ENCODE measurements at places on chromosomes 11 and 22.

GRCh38 chr22:38266120-38266519 is 6.7 kb downstream of the TMEM184B start:
- DNase-seq, result no peak

GRCh38 chr22:40210818-40211217 is 33.1 kb downstream of the TNRC6B start:
- DNase-seq, result no peak

DNA sequence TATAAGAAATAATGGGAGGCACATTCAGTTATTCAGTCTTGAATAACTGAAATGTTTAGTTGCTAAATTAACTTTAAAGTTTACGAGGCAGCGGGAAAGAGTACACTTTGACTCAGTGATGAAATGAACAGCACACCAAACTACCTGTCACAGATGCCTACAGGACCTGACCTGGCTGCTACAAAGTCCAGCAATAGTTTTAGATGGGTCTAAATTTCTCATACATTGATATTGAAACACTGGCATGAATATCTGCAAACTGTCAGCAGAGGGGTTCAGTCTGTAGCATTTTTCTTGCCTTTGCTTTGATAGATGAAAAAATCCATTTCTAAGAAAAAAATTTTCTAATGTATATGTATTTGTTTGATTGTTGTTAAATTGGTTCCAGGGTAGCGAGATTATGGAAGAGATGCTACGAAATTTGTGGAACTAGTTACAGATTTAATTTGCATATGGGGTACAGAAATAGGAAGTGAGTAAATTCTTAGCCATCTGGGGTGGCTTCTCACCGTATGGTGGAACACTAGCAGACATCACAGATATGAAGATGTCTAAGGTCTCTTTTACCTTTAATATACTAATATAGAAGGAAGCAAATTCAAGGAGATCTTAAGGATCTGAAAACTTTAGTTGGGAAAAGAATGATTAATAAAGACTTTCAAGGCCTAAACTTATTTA is 20.8 kb upstream of the GAB2 start:
- DNase-seq, result no peak

DNA sequence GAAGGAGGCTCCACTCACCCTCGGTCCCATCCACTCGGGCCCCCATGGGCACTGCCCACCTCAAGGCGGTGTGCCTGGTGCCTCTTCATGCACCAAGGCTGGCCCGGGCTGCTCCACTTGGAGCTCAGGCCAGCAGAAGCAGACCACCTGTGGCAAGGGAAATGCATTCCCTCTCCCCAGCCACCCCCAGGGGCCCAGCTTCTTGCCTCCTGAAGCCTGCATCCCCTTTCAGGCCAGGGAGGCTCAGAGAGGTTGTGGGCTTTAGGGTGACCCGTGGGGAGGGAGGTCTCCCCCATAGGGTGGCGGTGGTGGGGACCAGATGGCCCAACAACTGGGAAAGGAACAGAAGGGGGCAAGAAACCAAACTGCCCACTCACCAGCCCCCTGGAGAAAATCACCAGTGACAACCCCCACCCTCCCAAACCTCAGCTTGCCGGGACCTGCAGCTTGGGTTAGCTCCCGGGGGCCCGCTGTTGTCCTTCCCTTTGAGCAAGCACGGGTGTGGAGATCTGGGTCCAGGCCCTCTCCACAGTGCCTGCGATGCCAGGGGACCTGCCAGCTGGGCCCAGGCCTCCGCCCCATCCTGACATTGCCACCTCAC is 8.4 kb downstream of the CBX6 start:
- DNase-seq, result no peak

- no peak for DNase-seq
Observed at GRCh38 chr11:35893796-35894475, 49.9 kb upstream of the LDLRAD3 start.

- DNase-seq, result no peak
Observed at GRCh38 chr11:132817387-132817786, 714.9 kb downstream of the OPCML start.
